Spleen (tissue), 13 donors: ENCODE measurements at places on chromosomes 3 and 15.

GRCh38 chr3:16768014-16768413 lies 116.7 kb upstream of the PLCL2 start:
- no peak for DNase-seq

GRCh38 chr3:2334921-2335320 lies 236.3 kb downstream of the CNTN4 start:
- no peak for DNase-seq

- no peak for DNase-seq
Measured at GRCh38 chr3:191331388-191331787, 1.1 kb upstream of the UTS2B start.

GRCh38 chr3:46604127-46604526 lies 8.2 kb upstream of the FAM240A start:
- DNase-seq: no peak

GRCh38 chr3:44848634-44849033 lies 13.1 kb upstream of the TMEM42 start:
- DNase-seq: no peak

GRCh38 chr3:30227571-30228301 lies 378.7 kb upstream of the TGFBR2 start:
- no peak for DNase-seq

DNA sequence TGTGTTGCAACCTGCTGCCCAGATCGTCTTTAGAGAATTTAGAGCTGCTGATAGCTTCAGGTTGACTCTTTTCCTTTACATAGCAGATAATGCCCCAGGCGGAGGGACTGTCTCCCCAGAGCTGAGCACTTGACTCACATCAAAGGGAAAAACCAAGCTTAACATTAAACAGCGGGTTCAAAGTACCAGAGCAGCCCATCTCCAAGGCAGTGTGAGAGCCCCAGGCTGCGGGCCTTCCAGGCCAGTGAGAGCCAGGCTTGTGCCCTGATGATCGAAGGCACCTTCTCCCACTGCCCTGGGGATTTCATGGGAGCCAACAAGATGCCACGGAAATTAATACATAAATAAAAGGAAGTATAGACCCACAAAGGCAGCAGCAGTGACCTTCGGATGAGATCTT lies 275.6 kb downstream of the XXYLT1 start:
- no peak for DNase-seq

DNA sequence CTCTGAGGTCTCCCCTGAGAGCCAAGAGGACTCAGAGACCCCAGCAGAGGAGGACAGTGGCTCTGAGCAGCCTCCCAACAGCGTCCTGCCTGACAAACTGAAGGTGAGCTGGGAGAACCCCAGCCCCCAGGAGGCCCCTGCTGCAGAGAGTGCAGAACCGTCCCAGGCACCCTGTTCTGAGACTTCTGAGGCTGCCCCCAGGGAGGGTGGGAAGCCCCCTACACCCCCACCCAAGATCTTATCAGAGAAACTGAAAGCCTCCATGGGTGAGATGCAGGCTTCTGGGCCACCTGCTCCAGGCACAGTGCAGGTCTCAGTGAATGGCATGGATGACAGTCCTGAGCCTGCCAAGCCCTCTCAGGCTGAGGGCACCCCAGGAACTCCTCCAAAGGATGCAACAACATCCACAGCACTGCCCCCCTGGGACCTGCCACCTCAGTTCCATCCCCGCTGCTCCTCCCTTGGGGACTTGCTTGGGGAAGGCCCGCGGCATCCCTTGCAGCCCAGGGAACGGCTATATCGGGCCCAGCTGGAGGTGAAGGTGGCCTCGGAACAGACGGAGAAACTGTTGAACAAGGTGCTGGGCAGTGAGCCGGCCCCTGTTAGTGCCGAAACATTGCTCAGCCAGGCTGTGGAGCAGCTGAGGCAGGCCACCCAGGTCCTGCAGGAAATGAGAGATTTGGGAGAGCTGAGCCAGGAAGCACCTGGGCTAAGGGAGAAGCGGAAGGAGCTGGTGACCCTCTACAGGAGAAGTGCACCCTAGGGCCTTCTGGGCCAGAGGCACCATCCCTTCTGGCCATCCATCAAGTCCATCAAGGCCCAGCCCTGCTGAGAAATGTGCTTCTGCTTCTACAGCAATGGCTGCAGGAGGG lies 23.6 kb downstream of the PLEKHO2 start:
- no peak for DNase-seq

GRCh38 chr3:81425198-81425868 lies 336.1 kb downstream of the GBE1 start:
- DNase-seq: no peak
